HL-60 (cell line): ENCODE measurements at places on chromosomes 5 and 9.

GRCh38 chr9:82665324-82665723, 397.6 kb downstream of the RASEF start:
- DNase-seq, result no peak

- no peak for DNase-seq
These were observed 17.5 kb downstream of the CDKL3 start for GRCh38 chr5:134349463-134349862.

GRCh38 chr9:136787690-136788400, 3.3 kb upstream of the TMEM141 start:
- DNase-seq, result no peak

- DNase-seq, result peak; percentile 36
These were observed 75.8 kb downstream of the MED27 start for GRCh38 chr9:132003896-132004295.

DNA sequence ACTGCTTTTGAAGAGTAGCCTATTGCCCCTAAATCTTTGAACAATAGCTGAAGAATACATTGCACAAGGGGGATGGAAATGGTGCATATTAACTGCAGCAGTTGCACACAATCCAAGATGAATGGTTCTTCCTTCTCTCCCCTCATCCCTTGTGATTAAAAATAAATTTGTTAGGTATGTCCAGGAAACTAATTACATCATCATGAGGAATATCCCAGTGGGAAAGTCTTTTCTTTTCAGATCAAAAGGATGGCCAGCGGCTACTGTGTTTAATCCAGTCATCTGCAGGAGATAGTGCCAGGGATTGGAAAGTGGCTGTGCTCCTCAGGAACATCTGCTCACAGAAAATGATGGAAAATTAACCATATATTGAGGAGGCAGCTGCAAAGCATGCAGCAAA, 508.4 kb upstream of the SEMA6A start:
- no peak for DNase-seq

- DNase-seq, result no peak
These were observed 4.0 kb downstream of the CCDC192 start for GRCh38 chr5:127707209-127707608.

DNA sequence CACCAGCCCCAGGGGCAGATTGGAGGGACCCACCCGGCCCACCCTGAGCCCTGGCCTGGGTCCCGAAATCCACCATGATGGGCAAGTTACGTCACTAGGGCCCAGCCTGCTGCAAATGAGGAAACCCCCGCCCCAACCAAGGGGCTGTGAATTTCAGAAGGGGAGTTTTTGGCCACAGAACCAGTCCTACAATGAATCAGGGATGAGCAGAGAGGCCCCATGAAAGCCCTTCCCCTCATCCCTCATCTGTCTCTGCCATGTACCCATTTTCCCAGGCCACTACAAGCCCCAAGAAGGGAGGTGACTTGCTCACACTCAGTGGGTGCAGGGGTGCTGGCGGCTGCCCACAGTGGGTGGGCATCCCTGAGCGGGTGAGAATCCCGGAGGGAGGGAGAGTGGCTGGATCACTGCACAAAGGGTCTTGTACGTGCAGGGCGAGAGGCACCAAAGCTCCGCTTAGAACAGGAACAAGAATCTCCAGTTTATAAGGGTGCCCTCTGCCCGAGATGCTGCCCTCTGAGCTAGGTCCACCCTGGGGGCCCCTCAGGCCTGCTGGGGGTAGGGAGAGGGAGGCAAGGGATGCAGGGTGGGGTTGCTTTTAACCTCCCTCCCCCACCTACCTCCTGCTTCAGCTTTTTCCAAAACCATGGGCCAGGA, 10.4 kb upstream of the TCF7 start:
- no peak for DNase-seq

- DNase-seq, result no peak
These were observed 39.7 kb downstream of the PAM start for GRCh38 chr5:102794677-102795331.

- DNase-seq, result no peak
These were observed 130.2 kb downstream of the MAT2B start for GRCh38 chr5:163635631-163636030.

DNA sequence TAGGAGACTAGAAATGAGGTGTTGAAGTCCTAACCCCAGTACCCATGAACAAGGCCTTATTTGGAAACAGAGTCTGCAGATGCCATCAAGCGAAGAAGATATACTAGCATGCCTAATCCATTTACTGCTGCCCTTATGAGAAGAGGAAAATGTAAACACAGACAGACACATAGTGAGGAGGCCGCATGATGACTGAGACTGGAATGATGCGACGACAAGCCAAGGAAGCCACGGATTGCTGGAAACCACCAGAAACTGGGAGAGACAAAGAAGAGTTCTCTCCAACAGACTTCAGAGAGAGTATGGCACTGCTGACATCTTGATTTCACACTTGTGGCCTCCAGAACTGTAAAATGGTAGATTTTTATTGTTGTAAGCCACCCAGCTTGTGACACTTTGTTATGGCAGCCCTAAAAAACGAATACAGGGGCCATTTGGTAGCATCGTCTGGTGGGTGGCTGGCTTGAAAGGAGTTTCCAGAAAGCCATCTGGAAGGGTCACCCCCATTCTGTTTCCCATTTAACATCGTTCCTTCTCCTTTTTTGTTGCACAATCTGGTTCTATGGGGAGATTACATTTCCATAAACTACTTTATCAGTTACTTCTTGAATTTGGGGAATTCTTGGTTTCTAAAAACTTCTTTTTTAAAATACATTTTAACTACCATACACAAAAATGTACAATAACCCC, 193.1 kb downstream of the HSD17B3 start:
- no peak for DNase-seq

- DNase-seq, result no peak
These were observed 4.4 kb downstream of the IL9 start for GRCh38 chr5:135891268-135891667.

GRCh38 chr5:169280286-169280685, 20.7 kb downstream of the SLIT3 start:
- no peak for DNase-seq

- no peak for DNase-seq
These were observed 25.2 kb downstream of the MAP3K1 start for GRCh38 chr5:56840597-56840996.

GRCh38 chr9:71094708-71095251, 26.6 kb downstream of the TRPM3 start:
- no peak for DNase-seq

- DNase-seq, result no peak
These were observed 61.1 kb downstream of the GRIA1 start for GRCh38 chr5:153551537-153552079.

DNA sequence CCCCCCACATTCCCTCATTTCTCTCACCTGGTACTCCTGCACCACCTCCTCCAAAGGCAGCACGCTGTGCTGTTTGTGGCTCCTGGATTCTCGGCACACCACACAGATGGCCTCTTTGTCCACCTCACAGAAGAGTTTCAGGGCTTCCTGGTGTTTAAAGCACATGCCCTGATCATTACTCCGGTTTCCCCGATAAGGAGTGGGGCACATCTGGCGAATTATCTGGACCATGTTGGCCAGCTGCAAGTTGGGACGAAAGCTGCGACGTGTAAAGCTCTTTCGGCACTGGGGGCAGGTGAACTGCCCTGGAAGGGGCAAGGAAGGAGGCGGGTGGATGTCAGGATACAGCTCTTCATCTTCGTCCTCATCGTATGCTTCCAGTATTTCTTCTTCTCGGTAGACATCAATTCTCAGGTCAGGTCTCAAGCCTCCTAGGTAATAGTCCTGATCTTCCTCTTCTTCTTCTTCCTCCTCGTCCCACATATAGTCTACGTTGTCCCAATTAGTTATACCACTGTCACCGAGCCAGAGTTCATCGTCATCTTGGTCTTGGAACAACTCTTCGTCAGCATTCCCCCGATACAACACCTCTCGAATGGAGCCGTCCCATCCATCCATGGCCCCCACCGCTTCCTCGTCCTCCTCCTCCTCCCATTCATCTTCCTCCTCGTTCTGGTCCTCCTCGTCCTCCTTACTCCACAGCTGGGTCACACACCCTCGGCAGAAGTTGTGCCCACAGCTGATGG, 796 bp downstream of the TRIM52 start:
- no peak for DNase-seq

DNA sequence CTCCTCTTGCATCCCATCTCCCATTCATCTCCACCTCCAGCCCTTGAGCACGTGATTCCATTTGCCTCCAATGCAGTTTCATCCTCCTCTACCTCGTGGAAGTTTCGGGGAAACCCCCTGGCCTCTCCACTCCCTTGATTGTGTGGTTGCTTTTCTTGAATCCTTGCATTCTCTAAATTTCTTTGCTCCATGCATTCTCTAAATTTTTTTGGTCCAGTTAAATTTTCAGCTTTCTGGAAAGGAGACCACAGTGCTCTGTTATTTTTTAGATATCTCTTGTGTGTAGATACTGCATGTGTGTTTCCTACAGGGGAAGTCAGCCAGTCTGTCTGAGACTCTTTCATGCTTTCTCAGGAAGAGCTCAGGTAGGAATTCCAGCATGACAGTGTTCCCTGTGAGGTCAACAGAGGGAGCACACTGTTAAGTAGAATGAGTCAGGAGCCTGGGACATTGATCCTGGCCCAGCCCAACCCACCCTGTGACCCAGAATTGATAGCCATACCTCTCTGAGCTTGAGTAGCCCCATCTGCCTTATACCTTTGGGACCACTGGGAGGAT, 52.8 kb downstream of the AMBP start:
- DNase-seq, result no peak

- no peak for DNase-seq
These were observed 37.6 kb downstream of the ABCA1 start for GRCh38 chr9:104890433-104890770.

DNA sequence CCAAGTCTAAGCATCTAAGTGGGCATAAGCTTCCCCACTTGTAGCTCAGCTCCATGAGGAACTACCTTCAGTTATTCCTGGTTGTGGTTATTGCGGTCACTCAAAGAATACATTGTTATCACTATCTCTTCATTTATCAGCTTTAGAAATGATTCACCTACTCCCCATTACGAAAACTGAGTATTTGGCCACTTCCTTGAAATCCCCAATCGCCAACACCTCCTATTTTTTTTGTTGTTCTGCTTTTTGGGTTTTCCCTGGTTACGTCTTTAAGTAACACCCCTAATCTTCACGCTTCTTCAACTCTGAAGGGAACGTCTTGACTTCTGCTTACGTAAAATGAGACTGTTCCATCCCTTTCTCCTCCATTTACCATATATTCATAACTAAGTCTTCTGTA, 20.7 kb downstream of the MAPK9 start:
- DNase-seq, result peak; percentile 62

GRCh38 chr5:133082128-133082527, 30.3 kb downstream of the HSPA4 start:
- no peak for DNase-seq

DNA sequence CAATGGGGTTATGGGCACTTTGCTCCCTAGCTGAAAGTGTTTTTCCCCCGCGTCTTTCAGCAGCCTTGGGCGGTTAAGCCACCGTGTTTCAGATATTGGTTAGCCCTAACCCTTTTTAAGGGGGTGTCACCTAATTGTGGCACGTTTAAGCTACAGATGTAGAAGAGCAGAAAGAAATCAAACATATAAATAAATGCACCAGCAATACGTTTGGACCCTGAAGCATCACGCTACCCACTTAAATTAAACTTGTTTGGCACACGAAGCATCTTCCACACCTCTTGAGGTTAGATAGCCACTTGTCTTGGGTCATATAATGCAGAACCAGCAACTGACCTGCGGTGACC, 768 bp downstream of the YTHDC2 start:
- no peak for DNase-seq

- DNase-seq, result peak; percentile 14
These were observed 236.2 kb upstream of the NFIL3 start for GRCh38 chr9:91659529-91660495.

DNA sequence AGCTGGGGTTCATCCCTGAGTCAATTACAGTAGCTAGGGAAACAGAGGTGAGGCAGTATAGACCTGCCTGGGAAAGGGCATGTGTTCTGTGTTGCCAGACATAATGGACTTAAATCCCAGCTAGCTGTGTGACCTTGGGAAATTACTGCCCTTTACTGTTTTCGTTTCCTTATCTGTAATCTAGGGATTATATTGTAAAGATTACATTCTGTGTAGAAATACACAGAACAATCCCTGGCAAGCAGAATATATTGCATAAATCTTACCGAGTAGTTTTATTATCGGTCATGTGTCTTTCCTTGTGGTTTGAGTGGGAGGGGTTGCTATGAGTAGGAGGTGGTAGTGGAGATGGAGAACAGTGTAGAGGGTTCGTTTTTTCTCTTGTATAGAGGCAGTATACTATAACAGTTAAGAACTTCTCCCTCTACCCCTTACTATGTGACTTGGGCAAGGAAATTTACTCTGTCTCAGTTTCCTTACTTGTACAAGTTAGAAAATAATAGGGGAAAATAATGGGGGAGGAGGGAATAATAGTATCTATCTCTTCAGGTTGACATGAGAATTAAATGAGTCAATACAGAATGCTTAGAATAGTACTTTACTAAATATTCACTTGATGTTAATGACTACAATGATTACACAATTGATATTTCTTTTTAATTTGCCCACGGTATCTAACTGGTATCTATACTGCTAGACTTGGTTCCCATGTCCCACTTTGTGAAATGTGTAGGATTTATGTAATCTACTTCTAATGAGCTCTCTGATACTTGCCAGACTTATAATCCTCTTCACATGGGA, 7.1 kb upstream of the DMXL1 start:
- peak; percentile 45 for DNase-seq

- no peak for DNase-seq
These were observed 69.1 kb downstream of the ADAMTS2 start for GRCh38 chr5:179275941-179276837.

- DNase-seq, result no peak
These were observed 141.4 kb downstream of the CCDC192 start for GRCh38 chr5:127844581-127845021.

DNA sequence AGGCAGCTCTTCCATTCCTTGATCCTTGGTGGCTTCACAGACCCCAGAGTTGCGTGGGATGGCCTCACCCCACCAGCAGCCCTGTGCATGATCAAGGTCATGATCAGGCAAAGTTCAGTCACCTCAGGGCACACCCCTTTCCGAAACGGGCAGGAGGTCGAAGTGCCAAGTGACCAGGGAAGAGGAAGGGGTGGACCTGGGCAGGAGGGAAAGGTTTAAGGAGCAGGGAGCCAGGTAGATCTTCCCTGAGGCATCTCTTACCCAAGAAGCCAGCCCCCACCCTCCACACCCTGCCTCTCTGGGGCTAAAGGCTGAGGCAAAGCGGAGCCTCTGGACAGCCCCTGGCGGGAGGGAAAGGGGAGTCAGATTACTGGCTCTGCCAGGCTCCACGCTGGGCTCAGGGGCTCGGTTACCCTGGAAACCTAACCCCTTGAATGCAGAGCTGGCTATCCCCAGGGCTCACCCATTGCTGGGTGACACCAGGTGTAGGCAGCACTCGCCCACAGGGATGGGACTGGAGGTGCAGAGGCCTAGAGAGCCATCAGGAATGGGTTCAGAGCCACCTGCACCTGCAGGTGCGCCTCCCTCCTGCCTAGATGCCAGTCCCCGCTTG, 3.6 kb downstream of the MGAT4B start:
- DNase-seq, result no peak

- DNase-seq, result no peak
These were observed 132.0 kb downstream of the TRIM32 start for GRCh38 chr9:116819116-116819515.

DNA sequence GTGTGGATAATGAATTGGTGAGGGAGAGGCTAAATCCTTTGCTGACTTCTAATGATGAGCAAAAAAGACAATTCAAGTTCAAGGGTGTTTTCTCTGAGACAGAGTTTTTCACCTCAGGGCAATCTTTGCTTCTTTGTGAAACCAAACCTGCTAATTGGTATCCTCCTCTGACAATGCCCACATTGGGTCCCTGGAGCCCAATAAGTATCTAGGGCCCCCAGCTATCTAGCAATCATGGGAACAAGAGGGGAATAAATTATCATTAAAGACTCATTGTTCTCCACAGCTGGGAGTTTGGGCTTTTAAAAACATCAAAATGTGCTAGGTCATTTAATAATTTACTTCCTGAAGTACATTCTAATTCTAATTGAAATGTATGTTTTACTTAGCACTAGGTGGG, 227.3 kb downstream of the TMEM167A start:
- DNase-seq, result no peak
